GM04504 (cell line): ENCODE measurements at places on chromosomes 6 and 20.

DNA sequence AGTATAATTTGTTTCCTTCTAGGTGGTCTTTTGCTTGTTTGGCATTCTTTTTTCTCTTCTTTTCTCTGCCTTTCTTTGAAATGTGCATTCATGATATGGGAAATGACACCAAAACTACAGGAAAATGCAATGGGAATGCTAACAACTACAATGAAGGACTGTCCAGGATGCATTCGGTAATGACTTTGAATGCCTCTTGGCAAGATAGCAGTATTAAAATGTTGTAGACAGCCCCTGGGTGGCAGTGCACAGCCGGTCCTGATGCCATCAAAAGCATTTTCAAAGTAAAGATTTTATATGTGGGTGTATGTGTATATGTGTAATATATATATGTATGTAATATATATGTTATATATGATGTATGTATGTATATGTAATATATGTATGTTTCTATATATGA lies 218.8 kb upstream of the MMS22L start:
- DNase-seq = no peak

DNA sequence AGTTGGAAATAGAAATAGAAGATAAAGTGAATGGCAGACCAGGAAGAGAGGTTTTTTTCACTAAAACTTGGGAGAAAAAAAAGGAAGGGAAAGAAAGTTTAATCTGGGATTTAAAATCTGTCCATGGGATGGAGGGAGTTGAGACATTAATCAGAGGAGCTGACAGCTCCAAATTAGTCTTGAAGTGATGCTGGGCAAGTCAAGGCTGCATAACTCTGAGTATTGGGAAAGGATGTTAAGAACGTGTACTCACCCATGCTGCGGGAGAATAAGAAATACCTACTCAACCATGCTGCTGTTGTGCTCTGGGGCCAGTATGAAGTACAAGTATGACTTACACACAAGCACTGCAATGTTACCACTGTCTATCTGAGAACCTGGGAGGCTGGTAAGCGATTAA lies 47.5 kb downstream of the SNRNP48 start:
- no peak for DNase-seq

GRCh38 chr20:35297155-35297554 lies 4.9 kb upstream of the FAM83C start:
- no peak for DNase-seq

GRCh38 chr6:65075705-65076230 lies 631.3 kb downstream of the EYS start:
- no peak for DNase-seq

DNA sequence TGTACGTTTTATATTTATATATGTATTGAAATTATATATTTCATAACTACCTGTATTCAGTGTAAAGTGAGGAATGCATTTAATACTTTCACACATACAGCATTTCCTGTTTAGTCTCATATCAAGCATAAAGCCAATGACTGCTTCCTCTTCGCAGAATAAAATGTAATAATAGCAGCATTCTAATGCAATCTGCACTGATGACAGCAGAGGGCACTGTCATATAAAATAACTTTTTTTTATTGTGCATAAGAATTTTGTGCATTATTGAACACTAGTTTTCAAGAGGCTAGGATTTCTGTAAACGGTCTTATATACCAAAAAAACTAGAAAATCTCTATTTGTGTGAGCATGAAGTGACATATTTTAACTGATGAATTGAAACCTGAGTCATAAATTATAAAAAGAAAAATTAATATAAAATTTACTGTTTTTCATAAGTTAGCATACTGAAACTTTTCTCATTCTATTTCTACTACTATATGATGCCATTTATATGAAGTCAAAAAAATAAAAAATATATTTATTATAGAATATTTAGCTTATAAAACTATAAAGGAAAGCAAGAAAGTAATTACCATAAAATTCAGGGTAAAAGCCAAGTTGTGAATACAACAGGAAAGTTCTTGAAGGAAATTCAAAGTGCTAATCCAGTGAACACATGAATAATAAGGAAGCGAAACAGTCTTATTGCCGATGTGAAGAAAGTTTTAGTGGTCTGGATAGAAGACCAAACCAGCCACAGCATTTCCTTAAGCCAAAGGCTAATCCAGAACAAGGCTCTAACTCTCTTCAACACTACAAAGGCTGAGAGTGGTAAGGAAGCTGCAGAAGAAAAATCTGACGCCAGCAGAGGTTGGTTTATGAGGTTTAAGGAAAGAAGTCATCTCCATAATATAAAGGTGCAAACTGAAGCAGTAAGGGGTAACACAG lies 36.3 kb downstream of the RNF146 start:
- DNase-seq = peak; percentile 18

- no peak for DNase-seq
Observed at GRCh38 chr20:10012464-10012863, 22.3 kb upstream of the ANKEF1 start.

GRCh38 chr20:36421641-36422040 lies 115.5 kb downstream of the DLGAP4 start:
- DNase-seq = no peak

DNA sequence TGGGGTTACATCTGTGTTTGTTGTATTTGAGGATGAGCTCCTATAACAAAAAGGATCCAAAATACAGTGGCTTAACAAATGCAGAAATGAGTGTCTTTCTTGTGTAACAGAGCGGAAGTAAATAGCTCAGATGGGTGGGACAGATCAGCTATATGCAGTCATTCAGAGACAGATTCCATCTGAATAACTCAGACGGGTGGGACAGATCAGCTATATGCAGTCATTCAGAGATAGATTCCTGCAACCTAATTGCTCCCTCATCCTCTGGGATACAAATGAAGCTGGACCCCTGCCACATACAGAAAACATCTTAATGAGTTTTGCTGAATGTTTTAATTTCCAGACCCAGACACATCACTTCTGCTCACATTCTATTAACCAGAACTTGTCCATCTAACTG lies 332.3 kb downstream of the BCKDHB start:
- DNase-seq = peak; percentile 75

- no peak for DNase-seq
Observed at GRCh38 chr6:12927746-12928145, 211.2 kb downstream of the PHACTR1 start.

DNA sequence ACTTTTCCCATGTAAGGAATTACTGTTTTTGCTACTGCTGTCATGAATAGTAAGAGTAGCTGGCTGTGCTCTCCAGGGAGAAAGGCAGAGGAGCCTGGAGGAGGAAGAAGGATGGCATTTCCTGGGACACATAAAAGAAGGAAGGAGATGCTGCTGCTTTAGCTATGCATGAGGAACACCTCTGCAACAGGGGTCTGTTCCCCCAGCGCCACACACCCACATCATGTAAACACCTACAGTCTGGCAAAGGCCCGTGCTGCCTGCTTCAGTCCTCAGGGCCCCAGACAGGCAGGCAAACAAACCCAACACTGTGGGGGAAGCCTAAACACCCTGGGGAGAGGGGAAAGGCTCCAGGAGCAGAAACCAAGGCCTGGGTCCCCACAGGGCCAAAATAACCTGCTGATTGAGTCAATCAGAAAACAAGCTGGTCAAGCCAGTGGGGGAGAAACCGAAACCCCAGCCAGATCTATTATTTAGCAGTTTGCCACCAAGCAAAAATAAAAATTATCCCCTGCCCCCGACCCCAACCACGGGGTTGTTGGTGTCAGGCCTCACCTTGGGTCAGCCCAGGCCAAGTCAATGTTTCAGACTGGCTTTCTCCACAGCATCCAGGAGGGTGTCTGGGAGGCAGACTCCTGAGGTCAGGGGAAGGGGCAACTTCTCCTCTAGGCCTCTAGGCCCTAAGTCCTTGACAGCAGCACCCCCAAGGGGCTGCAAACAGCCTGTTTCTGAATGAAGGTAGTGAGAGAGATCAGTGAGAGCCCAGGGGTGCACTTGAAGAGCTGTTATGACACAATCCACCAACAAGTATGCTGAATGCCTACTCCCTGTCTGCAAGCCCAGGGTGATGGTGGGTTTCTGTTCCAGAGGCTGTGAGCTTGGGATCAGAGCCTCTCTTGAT lies 34.6 kb upstream of the SCUBE3 start:
- DNase-seq = no peak

GRCh38 chr6:1759870-1760269 lies 150.2 kb downstream of the FOXC1 start:
- DNase-seq = no peak

GRCh38 chr6:56953597-56954402 lies 1.1 kb upstream of the BEND6 start:
- DNase-seq = no peak

- no peak for DNase-seq
Observed at GRCh38 chr20:62134735-62135231, 8.4 kb downstream of the PSMA7 start.

DNA sequence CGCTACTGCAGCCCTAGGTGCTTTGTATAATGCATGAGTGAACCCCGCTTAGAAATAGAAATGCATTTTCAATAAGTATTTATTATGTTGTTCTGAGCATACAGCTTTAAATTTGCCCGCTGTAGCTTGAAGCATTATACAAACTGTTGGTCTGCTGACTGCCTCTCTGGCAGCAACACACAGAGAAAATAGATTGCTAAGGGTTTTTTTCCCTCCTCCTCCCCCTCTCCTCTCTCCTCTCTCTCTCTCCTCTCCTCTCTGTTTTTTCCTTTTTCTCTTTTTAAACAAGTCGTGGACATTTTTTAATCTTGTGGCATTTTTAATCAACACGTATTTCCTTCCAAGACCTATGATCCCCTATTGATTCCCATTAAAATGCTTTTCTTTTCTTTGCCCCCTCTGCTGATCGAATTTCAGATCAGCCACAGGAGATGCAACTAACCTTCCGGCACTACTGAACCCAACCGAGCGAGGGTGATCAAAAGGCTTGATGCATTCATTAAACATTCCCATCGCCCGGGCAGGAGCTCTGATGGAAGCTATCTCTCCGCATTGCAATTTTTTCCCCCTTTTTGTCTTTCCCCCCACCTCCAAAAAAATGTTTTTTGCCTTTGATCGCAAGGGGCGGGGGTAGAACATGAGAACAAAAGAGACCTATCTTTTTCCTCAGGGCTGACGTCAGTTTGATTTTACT lies 90.7 kb upstream of the ARID1B start:
- peak; percentile 35 for DNase-seq

DNA sequence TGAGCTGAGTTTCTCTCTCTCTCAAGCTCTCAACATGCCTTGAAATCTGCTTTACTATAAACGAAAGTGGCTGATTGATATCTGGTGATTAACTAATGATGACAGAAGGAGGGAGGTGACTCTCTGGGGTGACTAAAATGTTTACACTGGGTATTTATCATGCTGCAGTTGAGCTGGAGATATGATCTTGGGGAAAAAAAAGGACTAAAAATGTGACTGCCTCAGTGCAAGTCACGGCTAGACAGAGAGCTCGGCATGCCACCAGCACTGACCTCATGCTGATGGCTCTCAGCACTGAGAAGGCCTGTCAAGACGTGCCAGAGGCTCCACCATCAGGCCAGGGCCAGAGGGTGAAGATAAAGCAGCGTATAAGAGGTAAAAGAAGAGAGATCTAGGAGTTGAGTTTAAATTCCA lies 103.1 kb upstream of the SPACA1 start:
- peak; percentile 35 for DNase-seq

- DNase-seq = no peak
Observed at GRCh38 chr6:16822529-16822928, 61.3 kb upstream of the ATXN1 start.

DNA sequence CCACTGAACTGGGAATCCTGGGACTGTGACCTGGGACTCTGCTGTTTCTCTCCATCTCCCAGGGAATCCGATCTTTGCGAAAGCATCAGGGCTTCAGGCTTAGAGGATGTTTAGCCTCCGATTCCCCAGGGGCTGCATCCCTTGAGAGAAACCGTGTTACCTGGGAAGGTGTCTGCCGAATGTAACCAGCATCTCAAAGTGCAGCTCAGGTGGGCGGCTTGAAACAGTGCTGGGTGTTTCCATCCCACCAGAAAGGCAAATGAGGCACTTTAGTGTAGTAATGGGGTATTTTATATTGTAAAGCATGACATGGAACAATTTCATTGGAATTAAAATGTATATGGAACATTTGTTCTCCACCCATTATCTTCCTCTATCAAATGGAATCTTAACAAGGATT lies 15.2 kb downstream of the CDH4 start:
- DNase-seq = no peak

DNA sequence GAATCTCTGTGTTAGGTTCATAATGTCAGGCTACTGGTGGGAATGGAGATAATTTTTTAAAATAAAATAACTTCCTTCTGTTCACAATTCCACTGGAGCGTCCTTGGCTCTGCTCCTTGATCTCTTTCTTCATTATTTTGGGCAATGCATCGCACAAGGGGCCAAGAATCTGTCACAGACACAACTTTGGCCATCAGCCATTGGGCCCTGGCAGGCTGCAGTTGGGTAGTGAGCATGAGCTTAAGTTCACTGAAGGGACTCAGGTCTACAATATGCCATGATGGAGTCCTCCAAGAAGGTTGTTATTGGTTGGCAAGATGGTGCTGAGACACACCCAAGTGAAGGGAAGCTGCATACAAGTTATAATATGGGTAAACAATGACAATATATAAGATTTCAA lies 40.0 kb downstream of the CYP39A1 start:
- no peak for DNase-seq

DNA sequence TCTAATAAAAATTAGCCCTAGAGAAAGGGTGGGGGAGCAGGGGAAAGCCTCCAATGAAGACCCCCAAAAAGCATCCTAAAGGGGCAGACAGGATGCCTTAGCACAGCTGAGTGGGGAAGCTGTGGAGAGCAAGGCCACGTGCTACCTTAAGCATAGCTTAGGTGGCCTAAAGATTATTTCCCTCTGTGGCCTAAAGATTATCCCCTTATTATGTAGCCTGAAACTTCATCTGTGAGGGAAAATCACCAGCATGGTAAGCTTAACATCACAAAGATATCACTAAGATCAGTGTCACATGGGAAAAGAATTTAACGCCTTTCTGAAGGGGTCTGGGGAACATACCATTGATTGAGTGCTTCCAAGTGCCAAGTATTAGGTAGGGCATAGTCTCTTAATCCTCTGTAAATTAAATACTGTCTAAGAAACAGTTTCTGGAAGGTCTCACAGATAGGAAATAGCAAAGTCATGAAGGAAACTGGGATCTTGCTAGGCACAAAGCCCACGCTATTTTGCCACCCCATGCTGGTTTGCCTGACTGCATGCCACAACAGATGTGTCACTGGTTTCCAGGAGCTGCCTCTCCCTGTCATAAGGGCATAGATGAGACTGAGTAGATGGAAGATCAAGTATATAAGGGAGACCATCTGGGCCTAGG lies 170.0 kb downstream of the HACE1 start:
- peak; percentile 14 for DNase-seq

GRCh38 chr20:34537651-34538050 lies 20.9 kb upstream of the MAP1LC3A start:
- DNase-seq = no peak
